H4 (cell line): ENCODE measurements at places on chromosomes 5 and 9. TPM values are rescaled to one million over a fixed set of nuclear protein-coding genes. Genes with fewer than 3 reads are reported as not detected.

DNA sequence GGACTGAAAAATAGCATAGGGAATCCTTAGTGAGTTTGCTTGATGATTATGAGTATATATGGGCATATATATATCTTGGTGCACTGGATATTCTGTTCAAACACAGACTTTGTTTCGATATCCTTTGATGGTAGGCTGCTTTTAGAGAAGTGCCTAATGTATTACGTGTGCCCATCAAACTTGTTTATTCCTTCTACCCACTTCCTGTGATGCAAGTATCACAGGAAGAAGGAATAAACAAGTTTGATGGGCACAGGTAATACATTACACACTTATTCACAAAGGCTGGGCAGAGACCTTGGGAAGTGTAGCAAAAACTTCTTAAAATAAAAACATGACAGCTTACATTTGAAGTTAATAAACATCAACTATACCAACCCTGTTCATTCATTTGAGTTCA is 364.2 kb downstream of the CHSY3 start:
- DNase-seq = peak; percentile 61

DNA sequence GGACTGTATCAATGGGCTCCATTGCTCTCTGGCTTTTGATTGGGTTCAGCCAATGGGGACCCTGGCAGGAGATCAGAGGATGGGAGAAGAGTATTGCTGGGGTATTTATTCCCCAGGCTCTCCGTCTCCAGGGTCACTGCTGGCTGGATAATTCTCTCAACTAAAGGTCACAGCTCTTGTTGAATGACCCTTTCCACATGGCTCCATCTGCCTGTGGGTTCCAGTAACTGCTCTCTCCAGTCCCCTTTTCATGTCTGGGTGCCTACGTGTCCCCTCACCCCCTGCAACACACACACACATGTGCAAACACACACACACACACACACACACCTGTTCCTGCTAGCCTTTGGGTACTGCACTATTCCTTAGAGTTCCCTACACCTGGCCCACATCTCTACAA is 53.9 kb upstream of the RIC1 start:
- DNase-seq = no peak

- no peak for DNase-seq
Observed at GRCh38 chr9:5326187-5326586, 13.5 kb downstream of the RLN1 start.

DNA sequence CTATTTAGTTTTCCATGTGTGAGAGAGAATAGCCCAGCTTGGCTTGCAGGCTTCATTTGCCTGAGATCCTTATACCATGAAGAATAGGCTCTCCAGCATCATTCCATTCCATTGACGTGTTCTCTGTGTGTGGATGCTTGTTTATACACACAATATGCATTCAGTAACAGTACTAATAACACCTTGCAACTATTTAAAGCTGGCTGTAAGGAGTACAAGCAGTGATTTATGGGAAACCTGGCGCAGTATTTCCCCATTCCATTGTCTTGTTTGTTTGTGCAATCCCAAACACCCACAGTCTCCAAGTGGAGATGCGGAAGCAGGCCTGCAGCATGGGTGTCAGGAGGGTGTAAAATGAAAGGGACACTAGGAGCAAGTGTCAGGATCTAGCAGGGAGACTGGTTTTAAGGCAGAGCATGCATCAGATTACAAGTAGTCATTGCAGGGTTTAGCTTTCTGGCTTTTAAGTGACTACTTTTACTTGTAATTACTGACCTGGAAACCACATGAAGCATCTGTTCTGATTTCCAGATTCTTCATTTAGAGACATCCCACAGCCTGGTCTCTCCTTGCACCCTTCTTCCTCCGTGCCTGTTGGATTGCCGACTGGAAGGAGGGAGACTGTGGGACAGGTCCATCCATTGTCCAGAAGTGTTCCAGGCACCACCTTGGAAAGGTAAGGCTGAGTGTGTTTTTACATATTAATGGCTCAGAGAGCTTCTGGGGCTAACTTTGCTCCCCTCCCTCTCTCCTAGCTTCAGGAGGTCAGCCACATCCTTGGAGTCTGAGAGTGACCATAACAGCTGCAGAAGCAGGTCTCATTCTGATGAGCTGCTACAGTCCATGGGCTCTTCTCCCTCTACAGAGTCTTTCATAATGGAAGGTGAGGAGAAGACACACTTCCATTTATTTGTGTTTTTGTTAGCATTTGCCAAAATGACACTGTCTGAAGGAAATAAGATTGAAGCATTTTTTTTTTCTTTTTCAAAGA is 241.6 kb downstream of the ARHGEF28 start:
- DNase-seq = peak; percentile 18

GRCh38 chr5:33474931-33475499 is 34.2 kb downstream of the TARS1 start:
- DNase-seq = no peak

The PCDHGB5 gene
- total RNA-seq = 0.04 and 0.43 TPM in 2 replicates

The GDNF gene
- total RNA-seq = not detected in 2 replicates
